Stimulated activated CD4-positive, alpha-beta T cell treated with anti-CD3 and anti-CD28 coated beads, Interleukin-1b, Interleukin-23, amount 100 ng/mL, for 48 hours (primary cell): ENCODE measurements at places on chromosomes 5 and 9.

- no peak for DNase-seq
These were observed 21.1 kb upstream of the CPLX2 start for GRCh38 chr5:175850119-175850845.

DNA sequence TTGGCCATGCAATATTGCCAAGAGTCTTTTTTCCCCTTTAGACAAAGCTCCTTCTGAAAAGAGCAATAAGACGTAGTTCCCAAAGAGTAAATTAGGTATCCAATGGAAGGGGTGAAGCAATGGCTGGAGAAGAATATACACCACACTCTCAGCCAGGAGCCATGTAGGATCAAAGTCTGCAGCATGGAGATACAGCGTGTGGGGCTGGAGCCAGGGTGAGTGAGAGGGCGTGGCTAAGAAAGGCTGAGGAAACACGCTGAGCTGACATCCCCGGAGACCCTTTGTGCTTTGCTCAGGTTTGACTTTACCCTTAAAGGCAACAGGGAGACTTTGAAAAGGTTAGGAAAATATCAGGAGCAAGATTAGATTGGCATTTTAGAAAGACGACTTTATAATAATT is 87.1 kb upstream of the ELL2 start:
- DNase-seq: no peak

DNA sequence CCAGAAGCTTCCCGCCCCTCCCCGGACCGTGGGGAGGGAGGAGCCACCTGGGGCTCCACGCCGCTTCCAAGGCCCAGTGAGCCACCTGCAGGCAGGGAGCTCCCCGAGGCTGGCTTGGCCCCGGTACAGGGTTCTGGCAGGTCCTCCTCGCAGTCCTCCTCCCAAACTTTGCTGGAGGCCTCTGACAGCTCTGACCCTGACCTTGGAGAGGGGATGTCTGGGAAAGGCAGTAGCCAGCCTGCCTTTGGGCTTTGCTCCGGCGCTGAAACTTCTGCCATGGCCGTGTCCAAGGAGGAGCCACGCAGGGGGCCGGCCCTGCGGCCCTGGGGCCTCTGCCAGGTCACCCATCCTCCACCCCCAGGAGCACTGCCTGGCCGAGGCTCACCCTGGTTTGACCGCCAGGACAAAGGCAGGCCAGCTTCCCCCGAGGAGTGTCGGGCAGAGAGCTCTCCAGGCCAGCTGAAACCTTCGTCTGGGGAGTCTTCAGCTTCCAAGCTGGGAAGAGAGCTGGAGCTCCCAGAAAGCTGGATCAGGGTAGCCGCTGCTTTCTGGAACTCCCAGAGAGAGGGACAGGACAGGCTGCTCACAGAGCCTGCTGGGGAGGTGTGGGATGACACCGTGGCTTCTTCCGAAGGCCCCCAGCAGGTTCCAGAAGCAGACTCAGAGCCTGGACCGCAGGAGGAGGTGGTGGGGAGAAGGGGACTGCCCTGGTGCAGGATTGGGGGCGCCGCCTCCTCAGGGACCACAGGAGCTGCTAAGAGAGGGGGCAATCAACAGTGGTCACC is 9.0 kb upstream of the QSOX2 start:
- DNase-seq: no peak

GRCh38 chr9:76086539-76086938 is 196.1 kb downstream of the PCSK5 start:
- DNase-seq: no peak

- DNase-seq: no peak
These were observed 430.4 kb downstream of the CAAP1 start for GRCh38 chr9:26462213-26462612.

- no peak for DNase-seq
These were observed 85.1 kb upstream of the IL12B start for GRCh38 chr5:159415301-159415937.

DNA sequence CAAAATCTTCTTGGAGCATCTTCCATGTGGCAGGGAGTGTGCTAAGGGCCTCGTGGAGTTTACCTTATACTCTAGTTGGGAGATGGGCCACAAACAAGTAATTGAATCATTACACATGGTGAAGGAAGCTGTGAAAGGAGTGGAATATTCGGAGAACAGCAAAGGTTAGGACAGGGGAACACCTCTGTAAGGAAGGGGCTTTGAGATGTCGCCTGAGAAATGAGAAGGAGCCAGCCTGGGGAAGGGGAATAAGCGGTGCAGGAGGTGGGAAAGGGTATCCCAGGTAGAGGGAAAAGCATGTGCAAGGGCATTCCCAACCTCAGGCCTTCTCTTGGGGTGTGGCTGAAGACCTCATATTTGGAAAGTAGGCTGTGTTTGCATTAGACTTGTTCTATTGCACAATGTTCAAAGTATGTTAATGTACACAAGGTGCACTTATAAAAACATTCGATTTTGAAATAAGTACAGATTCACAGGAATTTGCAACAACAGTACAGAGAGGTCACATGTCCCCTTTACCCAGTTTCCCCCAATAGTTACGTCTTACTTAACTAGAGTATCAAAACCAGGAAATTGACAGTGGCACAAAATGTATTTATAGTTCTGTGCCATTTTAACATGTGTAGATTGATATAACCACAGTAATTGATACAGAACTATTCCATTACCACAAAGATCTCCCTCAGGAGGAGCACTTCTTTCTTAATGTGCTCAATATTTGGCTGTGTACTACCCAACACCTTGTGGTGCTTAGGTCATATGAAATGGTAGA is 2.4 kb upstream of the STOM start:
- DNase-seq: no peak

DNA sequence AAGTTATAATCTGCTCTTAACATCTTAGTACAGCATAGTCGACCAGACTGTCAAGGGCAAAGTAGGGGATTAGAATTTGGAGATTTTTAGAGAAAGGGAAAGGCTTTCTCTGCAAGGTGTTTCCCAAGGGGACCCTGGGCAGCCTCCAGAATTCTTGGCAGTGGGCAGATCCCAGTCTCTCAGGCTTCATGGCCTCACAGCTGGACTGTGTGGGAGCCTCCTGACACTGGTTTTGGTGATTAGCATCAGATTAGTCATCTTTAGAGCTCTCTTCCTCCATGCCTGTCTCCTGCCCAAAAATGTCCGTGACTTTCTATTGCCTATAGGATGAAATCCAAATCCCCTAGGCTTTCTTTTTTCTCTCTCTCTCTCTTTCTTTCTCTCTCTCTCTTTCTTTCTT is 370.7 kb downstream of the ZSWIM6 start:
- no peak for DNase-seq

- DNase-seq: no peak
These were observed 284.4 kb downstream of the DNAH5 start for GRCh38 chr5:13660072-13660471.

- DNase-seq: no peak
These were observed 500 bp upstream of the CREBRF start for GRCh38 chr5:173055722-173055982.

GRCh38 chr5:167725741-167726140 is 565.7 kb upstream of the WWC1 start:
- DNase-seq: no peak

DNA sequence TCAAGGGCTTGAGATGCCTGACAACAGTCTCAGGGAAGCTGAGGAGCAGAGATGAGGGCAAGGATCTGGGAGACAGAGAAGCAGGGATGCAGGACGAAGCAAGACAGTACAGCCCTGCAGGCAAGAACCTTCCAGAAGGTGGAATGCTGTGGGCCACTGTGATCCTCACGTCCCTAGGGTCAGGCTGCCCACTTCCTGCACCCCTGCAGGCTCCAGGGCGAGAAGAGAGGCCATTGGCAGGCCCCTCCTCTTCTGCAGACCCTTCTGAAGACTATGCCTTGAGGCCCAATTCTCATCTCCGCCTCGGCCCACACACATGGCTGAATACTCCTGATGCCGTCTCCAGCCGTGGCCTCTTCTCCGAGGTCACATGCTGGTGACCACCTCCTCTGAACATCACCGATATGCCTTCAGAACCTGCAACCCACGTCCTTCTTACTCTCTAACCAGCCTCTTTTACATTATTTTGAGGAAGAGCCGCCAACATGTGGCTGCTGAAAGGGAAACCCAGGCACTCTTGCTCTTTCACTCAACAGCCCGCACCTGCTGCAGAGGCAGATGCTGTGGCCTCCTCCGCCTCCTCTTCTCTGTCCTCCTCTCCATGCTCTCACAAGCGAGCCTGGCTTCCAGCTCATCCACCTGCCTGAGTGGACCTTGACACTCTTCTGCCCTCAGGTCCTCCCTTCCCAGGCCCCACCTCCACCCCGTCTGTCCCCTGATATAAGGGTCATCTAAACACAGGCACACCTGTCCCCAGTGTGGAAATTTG is 181.5 kb downstream of the IRX2 start:
- no peak for DNase-seq

DNA sequence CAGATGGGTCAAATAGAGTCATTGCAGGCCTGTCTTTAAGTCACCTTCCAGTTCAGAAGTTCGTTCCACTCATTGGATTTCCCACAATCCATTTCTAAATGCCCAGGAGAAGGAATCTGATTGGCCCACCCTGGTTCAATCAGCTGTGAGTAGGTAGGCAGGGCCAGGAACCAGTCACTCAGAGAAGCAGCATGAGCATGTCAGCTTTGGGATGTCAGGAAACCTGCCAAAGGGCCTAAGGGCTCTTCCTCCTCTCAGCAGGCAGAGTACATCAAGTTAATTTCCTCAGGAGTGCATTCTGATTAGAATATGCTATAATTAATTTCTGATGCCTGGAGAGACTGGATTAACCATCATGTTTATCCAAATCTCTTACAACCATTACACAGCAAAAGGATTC is 412.9 kb upstream of the CCNH start:
- no peak for DNase-seq

- DNase-seq: no peak
These were observed 12.2 kb upstream of the TAF1L start for GRCh38 chr9:32647671-32648070.

GRCh38 chr5:13866792-13867191 is 77.7 kb downstream of the DNAH5 start:
- no peak for DNase-seq

GRCh38 chr9:35680331-35681105 is 6.8 kb downstream of the CA9 start:
- DNase-seq: no peak

DNA sequence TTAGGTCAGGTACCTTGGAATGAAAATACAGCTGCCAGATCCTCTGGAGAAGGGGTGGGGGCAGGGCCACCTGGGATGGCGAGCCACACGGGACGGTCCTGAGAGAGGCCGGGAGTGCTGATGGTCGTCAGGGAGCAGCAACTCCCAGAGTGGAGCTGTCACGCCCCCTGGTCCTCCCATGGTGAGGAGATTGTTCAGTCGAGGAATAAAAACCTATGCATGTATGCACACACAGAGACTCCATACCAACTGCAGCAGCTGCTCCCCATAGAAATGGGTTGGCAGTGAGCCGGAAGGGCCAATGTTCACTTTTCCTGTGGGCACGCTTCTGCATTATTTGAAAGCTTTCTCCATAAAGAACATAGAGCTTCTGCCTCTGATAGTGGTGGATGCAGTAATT is 45.2 kb upstream of the SEMA4D start:
- DNase-seq: no peak

GRCh38 chr5:114449860-114450421 is 88.1 kb downstream of the KCNN2 start:
- peak; percentile 38 for DNase-seq

DNA sequence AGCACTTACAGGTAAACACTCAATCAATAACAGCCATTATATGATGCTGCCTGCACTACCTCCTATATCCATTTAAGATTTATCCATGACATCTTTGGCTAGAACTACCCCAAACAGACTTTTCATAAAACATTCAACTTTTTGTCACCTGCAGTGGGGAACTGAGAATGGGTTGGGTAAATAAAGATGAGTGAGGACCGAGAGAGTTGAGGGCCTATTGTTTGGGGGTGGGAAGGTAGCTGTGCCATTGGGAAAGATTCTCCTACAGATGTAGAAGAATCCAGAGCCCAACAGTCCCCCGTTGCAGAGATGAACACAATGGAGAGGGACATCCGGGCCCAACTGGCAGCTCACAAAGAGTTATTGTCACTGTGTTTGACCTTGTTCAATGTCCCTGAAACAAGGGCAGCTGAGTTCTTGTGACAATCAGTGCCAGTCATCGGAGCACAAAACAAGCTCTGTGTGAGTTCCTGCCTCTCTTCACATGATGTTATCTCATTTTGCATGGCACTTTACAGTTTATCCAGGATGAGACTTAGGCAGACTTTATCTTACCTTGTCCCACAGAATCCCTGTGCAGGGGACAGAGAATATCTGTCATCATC is 11.5 kb upstream of the SLC31A2 start:
- no peak for DNase-seq

- no peak for DNase-seq
These were observed 126.7 kb upstream of the SLCO6A1 start for GRCh38 chr5:102625468-102625867.
